Effector memory CD8-positive, alpha-beta T cell (primary cell): ENCODE measurements at places on chromosomes 7 and 10.

GRCh38 chr10:77925795-77926565 lies 575 bp downstream of the DLG5 start:
- peak; percentile 5 for DNase-seq

DNA sequence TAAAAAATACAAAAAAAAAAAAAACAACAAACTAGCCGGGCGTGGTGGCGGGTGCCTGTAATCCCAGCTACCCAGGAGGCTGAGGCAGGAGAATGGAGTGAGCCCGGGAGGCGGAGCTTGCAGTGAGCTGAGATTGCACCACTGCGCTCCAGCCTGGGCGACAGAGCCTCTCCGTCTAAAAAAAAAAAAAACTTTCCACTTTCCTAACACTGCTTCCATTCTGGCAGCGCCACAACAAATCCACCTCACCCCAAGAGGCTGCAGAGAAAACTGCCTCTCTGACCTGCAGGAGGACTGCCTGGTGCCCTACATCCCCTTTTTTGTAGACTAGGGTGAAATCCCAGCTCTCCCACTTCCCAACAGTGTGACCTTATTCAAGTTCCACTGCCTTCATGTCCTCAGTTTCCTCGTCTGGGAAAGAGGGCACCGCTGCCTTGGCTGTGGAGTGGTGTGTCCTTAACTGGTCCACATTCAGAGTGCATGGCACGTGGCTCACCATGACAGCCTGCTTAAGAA lies 2.6 kb upstream of the MBL2 start:
- DNase-seq = no peak

- DNase-seq = no peak
Observed at GRCh38 chr7:96701258-96701657, 8.4 kb downstream of the SEM1 start.

DNA sequence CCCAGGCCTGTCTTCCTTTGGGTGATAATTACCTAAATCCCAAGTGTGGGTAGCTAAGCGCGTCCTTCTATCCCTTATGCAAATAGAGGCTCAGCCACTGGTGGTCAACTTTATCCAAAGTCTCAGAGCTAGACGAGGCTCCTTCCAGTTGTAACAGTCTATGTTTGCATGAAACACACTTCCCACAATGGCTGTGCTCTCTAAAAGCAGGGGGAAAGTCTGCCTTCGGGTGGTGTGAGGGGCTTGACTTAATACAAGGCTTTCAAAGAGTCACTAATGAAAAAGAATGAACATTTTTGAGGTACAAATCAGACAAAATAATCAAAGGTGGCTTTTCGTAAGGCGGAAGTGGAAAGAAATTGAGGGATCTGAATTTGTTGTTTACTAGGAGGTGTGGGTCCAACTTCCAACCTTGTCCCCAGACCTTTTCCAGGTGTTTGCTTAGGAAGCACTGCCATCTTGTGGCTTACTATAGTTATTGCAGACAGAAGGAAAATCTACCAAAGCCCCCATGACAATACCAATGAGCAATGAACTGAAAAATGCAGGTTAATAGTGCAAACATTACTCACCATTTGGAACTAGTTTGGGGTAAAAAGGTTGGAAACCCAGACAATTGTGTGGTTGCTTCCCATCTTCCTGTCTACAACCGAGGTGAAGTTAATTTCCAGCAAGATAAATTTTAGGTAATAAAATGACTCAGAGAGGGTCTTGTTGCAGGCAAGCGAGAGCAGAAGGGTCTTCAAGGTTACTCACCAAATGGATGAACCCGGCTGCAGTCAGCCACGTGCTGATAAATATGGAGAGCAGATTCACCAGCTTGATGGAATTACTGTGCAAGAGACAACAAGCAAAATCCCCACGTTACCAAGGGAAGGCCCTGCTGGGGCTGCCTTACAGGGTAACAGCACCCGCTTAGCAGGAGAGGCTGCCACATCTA lies 525.7 kb downstream of the KCNMA1 start:
- DNase-seq = peak; percentile 4

DNA sequence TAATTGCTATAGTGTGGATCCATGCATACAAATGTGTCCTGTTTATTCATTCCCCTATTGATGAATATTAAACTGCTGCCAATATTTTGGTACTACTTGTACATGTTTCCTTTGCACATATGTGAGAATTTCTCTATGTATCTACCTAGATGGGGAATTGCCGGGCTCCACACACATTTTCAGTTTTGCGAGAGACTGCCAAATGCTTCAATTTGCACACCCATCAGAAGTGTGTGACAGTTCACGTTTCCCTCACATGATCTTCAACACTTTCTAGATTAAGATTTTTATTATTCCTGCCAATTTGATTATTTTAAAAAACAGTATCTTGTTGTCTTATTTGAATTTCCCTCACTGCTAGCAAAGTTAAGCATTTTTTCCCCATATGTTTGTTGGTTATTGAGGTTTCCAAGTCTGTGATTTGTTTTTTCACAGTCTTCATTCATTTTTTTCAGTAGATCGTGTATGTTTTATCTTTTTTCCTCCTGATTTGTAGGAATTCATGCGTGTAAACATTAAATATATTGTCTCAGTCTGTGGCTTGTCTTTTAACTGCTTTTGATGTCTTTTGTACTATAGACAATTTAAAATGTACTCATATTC lies 2.4 kb upstream of the KLF14 start:
- no peak for DNase-seq

DNA sequence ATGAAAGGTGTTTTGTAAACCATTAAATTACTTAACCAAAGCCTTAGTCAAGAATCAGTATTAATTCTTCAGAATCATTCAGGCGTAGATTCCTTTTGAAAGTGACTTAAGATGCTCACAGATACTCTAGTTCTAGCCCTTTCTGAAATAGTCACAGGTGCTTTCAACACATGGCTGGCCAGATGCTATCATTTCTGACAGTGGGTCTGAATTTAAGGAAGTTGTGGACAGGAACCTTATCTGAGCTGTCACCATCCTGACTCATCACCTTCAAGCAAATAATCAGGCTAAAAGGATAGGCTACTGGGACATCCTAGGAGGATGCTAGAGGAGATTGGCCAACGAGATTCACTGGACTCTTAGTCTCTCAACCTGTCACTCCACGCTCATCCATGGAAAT lies 501.5 kb downstream of the LRMDA start:
- no peak for DNase-seq

DNA sequence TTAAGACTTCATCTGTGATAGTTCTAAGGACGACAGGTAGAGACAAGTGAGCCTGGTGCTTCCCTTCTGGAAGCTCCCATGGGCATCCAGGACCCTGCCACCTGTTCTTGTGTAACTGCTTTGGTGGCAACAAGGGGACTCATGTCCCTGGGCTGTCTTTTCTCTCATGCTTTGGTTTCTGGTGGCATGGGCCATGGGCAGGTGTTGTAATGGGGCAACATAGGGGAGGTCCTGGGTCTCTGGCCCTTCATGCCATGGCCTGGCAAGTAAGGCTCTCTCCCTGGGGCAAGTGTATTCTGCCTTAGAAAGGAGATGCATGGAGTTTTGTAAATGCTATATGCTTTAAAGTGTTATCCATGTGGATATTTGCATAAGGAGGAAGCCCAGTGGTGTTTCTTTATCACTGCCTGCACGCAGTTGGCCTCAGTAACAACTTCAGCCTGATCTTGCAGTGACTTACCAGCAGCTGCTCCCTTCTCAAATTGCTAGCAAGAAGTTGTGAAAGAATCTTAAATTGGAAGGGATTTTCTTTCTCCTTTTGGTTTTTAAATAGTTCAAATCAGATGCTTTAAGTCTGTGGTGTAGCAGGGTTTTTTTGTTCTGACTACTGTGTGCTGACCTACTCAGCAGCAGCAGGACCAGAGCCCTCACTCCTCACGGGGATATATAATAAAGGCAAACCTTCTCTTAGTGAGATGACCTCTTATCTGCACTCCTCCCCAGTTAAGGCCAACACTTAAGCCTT lies 39.9 kb downstream of the OGDH start:
- no peak for DNase-seq

- DNase-seq = no peak
Observed at GRCh38 chr10:76119515-76119914, 688.1 kb downstream of the LRMDA start.

- DNase-seq = no peak
Observed at GRCh38 chr7:129831424-129832058, 121.2 kb downstream of the UBE2H start.

DNA sequence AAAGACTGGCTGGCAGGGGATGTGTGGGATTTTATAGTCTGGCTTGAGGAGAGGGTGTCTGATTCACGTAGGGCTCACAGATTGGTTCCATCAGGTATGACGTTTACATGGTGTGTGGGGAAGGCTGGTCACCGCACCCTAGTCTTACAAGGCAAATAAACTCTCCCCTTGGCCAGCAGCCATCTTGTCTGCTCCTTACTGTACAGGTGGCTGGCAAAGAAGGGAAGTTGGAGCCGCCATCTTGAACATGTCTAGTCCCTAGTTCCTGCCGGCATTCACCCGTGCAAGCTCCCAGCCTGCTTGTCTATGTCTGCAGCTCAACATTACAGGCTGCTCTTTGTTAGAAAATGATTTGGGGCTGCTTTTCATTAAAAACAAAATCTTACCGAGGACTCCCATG lies 97.6 kb downstream of the RAMP3 start:
- DNase-seq = no peak

- DNase-seq = no peak
Observed at GRCh38 chr10:48606530-48607355, 1.9 kb upstream of the ARHGAP22 start.

- peak; percentile 34 for DNase-seq
Observed at GRCh38 chr7:51160990-51161615, 155.5 kb downstream of the COBL start.

DNA sequence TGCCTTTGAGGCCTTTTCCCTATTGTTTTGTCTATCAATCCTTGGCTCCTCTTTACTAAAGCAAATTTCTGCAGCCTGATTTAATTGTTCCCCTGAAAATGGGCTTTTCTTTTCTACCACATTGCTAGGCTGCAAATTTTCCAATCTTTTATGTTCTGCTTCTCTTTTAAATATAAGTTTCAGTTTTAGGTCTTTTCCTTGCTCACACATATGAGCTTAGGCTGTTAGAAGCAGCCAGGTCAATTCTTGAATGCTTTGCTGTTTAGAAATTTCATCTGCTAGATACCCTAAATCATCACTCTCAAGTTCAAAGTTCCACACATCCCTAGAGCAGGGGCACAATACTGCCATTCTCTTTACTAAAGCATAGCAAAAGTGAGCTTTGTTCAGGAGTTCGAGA lies 159.6 kb downstream of the ARL4A start:
- no peak for DNase-seq

DNA sequence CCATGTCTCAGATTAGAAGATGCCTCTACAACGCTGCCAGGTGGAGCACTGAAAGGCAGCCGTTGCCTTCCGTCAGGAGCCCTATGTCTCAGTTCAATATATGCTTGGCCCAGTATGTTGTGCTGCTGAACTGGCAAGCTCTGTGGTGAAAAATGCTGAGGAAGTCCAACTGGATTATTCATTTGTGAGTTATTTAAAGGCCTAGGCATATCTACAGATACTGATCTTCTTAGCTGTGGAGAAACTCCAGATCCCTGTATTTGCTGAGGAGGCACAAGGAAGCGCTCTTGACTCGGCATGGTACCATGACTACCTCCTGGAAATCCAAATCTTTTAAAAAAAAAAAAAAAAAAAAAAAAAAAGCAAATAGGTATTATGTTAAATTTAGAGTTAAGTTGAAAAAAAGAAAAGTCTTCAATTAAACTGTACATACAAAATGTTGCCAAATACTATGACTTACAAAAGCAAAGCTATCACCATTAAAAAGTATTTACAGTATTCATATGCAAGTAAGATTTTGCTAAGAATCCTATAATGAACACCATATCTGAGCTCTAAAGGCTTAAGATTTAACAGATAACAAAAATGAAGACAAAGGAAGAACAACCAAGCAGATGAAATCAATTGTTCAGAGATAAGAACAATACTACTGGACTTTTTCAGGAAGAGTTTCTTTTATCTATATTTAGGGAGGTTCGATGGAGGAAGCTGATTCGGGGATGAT lies 152.4 kb downstream of the GALNT11 start:
- no peak for DNase-seq

GRCh38 chr10:116521424-116522290 lies 24.1 kb upstream of the PNLIP start:
- no peak for DNase-seq

DNA sequence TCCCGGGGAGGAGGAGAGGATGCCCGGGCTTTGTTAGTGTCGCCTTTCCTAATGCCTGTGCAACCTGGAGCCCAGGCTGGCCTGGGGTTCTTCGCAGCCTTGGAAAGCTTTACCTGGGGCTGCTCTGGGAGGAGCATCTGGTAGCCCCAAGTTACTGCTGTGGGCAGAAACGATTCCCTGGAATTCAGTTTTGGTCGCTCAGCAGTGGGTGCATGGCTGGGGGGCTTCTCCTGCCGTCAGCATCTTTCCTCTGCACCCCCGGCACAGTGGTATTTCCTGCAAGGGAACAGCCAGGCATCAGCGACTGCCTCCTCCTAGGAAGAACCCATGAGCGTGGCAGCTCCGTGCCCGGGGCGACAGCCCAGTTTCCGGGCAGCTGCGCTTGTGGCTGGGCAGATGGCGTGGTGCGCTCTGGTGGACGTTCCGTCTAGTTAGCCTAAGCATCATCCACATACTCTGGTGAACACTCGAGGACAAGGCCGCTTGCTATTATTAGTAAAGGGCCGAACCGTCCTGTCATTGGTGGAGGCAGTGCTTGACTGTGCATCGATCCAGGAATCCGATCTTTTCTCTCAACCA lies 107.0 kb upstream of the BTBD16 start:
- DNase-seq = no peak

DNA sequence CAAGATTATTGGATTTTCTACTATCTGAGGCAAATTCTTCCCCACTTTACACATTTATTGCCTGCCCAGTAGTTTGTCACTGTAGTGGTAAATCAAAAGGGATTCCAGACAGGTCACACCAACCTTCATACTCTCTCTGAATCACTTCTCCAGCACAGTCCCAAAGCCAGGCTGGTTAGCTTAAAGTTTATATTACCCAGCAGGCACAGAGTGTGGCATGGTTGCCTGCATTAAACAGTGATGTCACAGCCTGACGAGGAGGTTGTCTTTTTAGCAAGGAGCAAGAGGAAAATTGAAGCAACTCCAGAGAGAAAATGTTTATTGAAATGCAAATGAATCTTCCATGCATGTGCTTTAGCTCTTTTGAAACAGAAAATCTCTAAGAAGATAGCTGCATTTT lies 375.5 kb upstream of the CELF2 start:
- DNase-seq = no peak

DNA sequence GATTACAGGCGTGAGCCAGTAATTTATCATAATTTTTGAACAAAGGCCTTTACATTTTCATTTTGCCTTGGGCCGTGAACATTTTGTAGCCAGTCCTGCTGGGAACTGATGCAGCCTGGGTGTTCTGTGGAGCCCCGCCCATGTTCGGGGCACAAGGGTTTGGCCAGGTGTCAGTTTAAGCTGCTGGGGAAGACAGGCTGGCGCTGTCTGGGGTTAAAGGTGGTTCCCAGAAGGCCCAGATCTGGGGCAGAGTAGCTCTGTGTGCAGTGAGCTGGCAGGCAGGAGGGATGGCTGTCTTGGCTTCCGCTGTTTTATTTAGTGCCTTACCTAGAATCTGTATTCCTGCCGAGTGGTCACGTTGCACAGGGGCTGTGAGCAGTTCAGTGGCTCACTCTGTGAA lies 50.2 kb downstream of the DOCK1 start:
- no peak for DNase-seq

- no peak for DNase-seq
Observed at GRCh38 chr7:4951903-4952636, 6.9 kb downstream of the MMD2 start.

GRCh38 chr7:70060298-70061068 lies 462.2 kb downstream of the AUTS2 start:
- DNase-seq = peak; percentile 18
